Stimulated activated CD4-positive, alpha-beta T cell treated with anti-CD3 and anti-CD28 coated beads, Interleukin-1b, Interleukin-23, amount 100 ng/mL, for 1 hour (primary cell): ENCODE measurements at places on chromosomes 3 and 15.

DNA sequence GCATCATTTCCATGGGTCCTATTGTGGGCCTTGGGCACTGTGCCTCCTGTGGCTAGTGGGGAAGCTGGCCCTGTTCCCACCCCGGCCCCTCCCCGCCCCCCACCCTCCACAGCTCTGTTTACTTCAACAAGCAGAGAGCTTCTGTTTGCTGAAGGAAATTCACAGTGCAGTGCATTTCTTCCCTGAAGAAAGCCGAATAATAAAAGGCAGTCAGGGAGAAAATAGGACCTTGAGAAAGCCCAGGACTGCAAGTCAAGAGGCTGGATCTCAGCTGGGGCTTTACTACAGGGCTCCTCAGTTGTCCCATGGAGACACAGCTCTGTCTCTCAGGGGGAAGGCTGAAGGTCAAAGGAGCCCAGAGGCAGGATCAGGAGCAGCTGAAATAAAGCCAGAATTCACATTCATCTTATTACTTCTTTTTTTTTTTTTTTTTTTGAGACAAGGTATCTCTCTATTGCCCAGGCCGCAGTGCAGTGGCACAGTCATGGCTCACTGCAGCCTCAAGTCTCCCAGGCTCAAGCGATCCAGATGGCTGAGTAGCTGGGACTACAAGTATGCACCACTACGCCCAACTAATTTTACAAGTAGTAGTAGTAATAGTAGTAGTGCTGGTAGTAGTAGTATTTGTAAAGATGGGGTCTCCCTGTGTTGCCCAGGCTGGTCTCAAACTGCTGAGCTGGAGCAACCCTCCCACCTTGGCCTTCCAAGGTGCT, 33.0 kb upstream of the LACTB start:
- no peak for DNase-seq

GRCh38 chr3:15110206-15110605, 11.3 kb upstream of the RBSN start:
- DNase-seq = no peak

- DNase-seq = no peak
Observed at GRCh38 chr3:195558602-195559001, 15.5 kb upstream of the PPP1R2 start.

DNA sequence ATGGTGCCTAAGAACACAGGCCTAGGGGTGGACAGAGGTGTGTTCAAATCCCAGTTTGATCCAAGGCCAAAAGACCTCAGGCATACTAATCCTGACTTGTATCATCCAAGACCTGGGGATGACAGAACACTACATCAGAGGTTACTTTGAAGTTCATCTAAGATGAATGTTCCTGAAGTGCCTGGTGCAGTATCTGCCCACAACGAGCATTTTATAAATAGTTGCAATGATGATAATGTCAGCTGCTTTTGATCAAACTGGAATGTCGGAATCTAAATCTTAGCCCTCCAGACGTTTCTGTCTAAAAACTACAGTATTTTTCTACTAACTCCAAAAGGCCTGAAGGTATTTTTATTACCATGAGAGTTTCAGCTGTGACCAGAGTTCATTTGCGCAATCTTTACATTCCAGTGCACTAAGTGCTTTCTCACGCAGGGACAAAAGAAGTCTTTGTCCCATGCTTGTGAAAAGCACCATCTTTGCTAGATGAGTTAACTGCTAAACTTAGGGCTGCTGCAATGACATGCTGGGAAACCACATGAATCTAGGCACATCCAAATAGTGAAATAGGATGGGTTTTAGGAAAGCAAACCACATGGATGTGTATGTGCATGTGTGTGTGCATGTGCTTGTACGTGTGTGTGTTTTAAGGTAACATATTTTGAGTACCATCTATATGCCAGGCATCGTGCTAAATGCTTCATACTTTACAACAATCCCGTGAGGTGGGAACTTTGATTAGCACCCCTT, 18.1 kb downstream of the ANXA2 start:
- DNase-seq = no peak

GRCh38 chr3:126029241-126029640, 54.7 kb downstream of the SLC41A3 start:
- DNase-seq = no peak

DNA sequence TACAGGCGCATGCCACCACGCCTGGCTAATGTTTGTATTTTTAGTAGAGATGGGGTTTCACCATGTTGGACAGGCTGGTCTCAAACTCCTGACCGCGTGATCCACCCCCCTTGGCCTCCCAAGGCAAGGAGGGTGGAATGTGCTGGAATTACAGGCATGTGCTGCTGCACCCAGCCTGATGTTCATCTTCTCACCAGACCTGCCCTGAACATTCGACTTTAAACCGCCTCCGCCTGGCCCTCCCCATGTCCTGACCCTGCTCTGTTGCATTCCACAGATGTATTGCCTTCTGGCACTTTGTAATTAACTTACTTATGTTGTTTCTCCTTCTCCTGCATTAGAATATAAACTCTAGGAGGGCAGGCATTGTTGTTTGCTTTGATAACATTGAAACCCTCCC, 102.1 kb downstream of the LINGO1 start:
- no peak for DNase-seq

DNA sequence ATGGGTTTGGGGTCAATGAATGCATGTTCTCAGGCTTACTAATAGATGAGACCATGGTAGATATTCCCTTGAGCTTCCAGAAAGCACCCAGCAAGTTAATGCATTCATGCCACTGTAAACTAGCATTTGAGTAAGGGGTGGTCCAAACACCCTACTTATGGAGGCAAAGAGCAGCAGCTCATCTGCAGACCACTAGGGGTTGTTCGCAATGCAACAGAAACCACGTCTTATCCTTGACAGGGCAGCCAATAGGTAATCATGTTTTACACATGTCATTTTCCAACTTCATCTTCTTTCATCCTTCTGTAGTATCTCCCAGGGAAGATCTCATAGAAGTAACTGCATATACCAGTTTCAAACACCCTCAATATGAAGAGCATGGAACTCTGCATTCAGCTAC, 330.2 kb downstream of the RORA start:
- DNase-seq = no peak
